IPS DF 19.7 (cell line): ENCODE measurements at places on chromosomes 4 and X.

GRCh38 chr4:29540439-29541102 is 1179.6 kb upstream of the PCDH7 start:
- no peak for DNase-seq

DNA sequence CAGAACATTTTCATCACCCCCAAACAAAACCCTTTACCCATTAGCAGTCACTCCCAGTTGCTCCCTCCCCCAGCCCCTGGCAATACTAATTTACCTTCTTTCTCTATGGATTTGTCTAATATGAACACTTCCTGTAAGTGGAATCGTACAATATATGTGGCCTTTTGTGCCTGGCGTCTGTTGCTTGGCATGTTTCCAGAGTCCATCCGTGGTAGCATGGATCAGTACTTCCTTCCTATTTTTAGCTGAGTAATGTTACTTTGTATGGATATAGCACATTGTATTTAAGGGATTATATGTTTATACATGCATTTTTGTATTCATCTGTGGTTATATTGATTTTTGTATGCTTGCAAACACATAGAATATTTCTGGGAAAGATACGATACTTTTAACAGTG is 48.2 kb downstream of the PPEF1 start:
- no peak for DNase-seq

GRCh38 chr4:130125467-130125866 is 1029.5 kb downstream of the C4orf33 start:
- DNase-seq = no peak

- no peak for DNase-seq
These were observed 26.8 kb downstream of the C4orf50 start for GRCh38 chr4:5991405-5991804.

DNA sequence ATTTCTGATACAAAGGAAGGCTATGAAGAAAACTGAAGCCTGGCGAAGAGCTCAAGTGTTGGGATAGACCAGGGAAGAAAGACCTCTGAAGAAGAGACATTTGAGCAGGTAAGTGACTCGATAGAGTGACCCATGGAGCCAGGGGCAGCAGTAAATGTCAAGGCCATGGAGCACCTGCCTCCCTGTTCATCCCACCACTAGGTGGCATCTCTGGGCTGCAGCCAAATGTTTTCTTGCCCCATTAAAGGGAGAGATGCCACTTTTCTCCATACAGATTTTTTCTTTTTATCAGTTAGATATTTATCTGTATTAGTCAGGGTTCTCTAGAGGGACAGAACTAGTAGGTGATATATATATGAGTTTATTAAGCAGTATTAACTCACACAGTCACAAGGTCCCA is 4.9 kb upstream of the ZNF81 start:
- DNase-seq = no peak

- DNase-seq = no peak
These were observed 15.8 kb downstream of the VSIG4 start for GRCh38 chrX:66024092-66024467.

- DNase-seq = no peak
These were observed 74.9 kb downstream of the CLDN34 start for GRCh38 chrX:10042055-10042454.

- DNase-seq = no peak
These were observed 1014.2 kb downstream of the FAT4 start for GRCh38 chr4:126328914-126329313.

- no peak for DNase-seq
These were observed 568.1 kb upstream of the DIPK2B start for GRCh38 chrX:45768666-45769236.

DNA sequence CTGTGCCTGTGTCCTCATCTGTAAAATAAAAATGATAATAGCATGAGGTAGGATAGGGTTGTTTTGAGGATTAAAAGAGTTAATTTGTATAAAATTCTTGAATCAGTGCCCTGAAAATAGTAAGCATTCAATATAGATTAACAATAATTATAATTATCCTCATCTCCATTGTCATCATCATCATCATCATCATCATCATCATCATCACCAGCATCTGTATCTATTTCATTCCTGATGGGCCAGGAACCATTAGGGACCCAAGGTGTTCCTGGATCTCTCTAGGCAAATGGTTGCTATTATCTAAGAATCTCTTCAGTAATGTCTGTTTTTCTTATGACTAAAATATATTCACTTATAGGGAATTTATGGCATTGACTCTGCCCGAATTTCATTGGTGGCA is 31.6 kb downstream of the RASSF6 start:
- DNase-seq = no peak

DNA sequence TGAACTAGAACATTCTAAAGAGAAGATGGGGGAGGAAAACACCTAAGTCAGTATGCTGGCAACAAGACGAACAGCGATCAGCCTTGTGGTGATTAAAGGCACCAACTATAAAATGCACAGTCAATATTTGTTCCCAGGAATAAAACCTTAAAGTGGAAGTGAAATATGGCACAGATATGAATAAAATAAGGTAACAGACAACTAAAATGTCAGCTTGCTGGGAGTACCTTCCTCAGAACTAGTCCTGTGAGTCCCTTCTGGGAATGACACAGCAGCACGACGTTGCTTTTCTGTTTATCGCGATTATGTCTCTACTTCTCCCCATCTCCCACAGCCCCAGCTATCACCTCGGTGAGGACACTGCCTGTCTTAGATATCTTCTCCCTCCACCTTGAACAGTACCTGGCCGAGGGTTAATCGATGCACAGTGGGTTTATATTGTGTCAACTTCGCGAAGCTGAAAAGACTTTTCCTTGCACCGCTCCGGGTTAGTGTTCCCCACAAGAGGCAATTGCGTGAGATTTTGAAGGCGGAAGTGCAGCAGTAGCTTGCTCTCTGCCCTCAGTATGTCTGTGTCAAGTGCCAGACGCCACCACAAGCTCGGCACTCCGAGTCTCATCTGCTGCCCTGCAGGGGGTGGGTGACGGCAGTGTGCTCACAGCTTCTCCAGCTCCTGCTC is 17.4 kb downstream of the MTNR1A start:
- no peak for DNase-seq

DNA sequence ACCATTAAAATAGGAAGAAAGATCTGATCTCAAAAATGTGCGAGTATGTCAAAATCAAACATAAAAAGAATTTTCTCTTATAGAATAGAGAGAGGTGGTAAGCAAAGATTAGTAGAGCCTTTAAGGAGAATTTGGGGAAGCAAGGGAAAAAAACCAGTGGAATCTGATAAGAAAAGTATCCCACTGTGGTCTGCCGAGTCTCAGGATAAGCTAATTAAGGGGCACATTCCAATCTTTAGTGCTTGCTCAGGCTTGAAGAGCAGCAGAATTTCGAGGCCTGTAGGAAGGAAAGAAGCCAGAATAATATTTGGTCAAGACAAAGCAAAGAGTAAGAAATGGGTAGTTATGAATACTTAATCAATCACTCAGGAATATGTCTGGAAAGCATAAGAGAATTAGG is 13.0 kb downstream of the STATH start:
- DNase-seq = no peak

- no peak for DNase-seq
These were observed at the start of gene ITM2A for GRCh38 chrX:79366873-79367749. Gene ITM2A, minus strand, starts transcription at chrX:79367334. Its CDS starts 119 bp downstream, at chrX:79367215.

- DNase-seq = no peak
These were observed 46.3 kb upstream of the ADRA2C start for GRCh38 chr4:3719836-3720235.

DNA sequence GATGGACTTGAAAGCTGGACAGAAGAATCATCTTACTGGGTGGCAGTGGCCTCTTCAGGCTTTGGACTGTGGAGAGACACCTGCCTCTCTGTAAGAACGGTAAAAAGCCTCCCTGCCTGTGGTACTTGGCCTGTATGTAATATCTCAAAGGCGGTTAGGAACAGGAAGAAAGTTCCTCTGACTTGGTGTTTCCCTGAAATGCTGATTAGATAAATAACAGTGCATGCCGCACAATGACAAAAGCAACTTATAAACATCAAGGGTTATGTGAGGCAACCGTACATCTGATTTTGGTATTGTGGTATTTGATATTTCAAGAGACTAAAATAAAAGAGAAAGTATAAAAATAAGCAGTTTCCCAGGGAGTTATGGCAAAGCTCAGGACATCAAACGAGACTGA is 92.4 kb upstream of the SORBS2 start:
- DNase-seq = no peak

DNA sequence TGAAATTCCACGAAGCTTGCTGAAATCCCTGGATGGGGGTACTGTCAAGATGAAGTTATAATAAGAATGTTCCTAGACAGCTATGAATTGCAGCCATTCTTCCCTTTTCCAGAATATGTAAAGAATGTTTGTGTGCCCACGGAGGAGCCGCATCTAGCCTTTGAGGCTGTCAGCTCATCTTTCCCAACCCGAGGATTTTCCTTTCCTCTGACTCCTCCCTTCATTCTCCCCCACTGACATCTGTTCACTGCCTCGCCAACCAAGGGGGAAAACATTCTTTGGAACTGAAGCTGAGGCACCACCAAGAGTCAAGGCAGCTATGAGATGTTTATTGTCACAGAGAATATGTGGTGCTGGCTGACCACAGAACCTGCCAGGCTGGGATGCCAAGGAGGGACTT is 8.8 kb downstream of the NHSL2 start:
- no peak for DNase-seq

GRCh38 chr4:14262221-14262620 is 634.7 kb upstream of the BOD1L1 start:
- no peak for DNase-seq

GRCh38 chr4:151806511-151806927 is 45.7 kb upstream of the GATB start:
- no peak for DNase-seq

DNA sequence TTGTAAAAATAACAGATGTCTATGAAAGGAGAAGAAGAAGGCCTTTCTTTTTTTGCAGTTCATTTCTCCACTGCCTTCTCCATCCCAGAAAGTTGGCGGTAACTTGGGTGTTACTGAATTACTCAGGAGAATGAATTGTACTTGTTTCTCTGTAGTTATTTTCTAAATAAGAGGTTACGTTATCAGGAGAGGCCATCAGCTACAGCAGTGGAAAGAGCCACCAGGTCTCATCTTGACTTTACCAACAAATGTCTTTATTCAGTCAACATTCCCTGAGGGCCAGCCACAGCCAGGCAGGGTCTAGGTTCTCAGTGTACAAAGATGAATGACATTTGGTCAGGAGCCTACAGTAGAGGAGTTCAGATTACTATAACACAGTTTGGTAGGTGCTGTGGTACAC is 8.1 kb downstream of the HADH start:
- DNase-seq = no peak

DNA sequence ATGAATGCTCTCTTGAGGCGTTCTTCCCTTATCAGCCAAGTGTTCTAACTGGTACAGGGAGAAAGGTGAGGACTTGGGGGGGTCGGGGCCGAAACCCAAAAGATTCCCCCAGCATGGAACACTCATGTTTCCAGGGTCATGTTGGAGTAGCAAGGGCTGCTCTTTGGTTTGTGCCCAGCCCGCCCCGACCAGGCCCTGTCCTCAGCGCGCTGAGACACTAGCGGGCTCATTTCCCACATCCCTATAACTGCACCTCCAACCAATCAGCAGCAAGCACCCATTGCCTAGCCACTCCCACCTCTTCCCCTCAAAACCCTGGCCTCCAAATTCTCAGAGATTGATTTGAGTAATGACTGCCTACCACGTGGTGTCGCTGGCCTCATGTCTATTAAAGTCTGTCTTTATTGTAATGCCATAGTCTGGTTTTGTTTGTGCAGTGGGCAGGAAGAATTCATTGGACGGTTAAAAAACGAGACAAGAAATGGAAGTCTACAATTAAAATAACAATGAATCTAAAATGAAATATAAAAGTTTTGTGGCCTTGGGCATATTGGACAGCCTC is 1928.4 kb downstream of the STIM2 start:
- no peak for DNase-seq

DNA sequence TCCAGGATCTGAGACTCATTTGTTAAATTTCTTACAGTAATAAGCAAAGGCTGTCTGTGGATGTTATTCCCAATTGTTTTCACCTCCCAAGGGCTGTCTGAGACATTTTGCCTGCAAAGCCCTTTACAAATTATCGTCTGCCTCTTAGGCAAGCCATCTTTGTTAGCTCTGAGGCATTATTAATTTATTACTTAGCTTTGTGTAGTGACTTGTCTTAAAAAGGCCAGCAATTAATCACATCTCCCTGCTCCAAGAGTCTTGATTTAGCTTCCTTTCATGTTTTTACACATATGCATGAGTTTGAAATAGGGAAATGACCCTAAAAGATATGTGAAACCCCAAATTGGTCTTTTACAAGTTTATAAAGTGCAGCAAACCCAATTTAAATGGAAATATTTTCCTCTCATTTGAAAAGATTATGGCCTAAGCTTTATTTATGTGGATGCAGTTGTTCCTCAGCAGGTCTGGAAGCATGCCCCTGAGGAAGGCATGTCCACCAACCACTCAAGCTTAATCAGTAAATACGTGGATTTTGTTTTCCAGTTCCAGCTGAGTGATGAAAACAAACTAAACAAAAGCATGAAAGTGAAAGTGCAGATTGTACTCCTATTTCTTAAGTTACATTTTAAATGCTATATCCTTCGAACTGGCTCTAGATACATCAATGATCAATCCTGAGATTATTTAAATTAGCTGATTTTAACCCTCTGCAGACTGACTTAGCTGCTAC is 173.6 kb upstream of the LNX1 start:
- no peak for DNase-seq

DNA sequence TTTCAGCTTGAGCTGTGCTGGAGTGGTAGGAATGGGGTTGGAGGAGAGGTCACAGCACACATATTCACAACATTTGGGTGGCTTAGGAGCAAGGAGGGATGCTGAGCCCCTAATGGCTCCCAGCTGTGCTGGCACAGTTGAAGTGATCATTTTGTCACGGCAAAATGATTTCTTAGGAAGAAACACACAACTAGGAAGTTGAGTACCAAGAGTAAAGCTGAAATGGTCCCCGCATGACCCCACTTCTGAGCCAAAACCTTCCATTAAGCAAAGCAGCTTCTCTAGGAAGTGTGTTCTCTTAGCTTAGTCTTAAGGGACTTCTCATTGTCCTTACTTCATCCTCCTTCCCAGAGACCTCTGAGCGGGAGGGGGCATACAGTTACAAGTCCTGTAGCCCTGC is 12.6 kb downstream of the CAPN6 start:
- DNase-seq = no peak

DNA sequence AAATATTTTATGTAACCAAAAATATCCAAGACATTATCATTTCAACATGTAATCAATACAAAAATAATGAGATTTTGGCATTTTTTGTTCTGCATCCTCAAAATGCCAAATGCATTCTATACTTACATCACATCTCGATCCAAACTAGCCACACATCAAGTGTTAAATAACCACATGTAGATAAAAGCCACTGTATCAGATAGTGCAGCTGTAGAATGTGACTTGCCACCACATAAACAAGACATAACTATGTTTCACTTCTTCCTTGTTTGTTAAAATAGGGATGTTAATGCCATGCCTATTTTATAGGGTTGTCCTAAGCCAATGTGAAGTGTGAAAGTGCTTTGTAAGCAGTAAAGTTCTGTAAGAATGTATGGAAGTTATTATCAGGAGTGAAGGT is 20.9 kb downstream of the INTS6L start:
- no peak for DNase-seq
